ENCODE measurements at places on chromosomes 6 and 20.
A peak's percentile ranks its signal among the peaks of the same experiment; 100 is the strongest.

- no peak for DNase-seq
Measured at GRCh38 chr20:13271098-13271497, 50.0 kb downstream of the ISM1 start.

DNA sequence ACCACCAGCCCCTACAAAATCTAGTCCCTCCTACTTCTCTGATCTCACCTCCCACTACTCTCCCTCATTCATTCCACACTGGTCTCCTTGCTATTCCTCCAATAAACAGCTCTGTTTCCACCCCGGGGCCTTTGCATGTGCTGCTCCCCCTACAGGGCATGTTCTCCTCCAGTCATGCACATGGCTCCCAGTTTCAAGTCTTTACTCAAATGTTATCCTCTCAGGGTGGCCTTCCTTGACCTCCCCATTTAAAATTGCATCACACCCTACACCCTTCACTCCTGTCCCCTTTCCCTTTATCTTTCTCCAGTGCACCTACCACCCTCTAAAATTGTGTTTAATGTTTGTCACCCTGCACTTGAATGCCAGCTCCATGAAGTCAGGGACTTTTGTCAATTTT lies 174.5 kb downstream of the MRPL14 start:
- no peak for DNase-seq

- no peak for DNase-seq
Measured at GRCh38 chr6:29976588-29977424, 34.5 kb downstream of the HLA-A start.

DNA sequence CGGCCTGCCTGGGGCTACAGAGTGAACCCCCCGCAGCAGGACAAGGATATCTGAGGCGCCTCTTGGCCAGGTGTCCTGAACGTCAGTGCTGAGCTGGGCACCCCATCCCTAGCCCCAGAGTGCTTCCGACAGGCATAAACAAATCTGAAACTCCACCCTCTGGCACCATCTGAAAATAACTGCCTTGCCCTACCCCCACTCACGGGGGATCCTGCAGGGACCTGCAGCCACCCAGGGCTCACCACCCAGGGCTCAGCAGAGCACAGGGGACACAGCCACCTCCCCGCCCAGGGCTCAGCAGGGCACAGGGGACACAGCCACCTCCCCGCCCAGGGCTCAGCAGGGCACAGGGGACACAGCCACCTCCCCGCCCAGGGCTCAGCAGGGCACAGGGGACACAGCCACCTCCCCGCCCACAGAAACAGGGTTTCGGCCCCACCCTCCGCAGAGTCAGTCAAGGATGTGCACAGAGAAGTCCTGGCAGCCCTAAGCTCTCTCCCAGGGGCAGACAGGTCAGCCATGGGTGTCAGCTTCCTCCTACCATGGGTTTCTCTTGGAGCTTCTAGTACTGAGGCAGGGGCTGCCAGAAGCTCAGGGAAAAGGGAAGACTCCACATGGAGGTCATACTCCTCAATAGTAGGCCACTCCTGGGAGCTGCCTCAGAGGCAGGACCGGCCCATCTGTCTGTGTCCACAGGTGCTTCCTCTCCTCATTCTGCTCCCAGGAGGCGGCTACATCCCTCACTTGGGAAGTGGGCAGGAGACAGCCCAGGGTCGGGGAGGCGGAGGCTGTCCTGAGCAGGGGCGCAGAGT lies 4.6 kb downstream of the UCKL1 start:
- DNase-seq, result no peak

GRCh38 chr6:27814665-27815424 lies 97.4 kb downstream of the OR2B2 start:
- DNase-seq, result no peak

GRCh38 chr6:150813993-150814359 lies 51.5 kb upstream of the MTHFD1L start:
- no peak for DNase-seq

DNA sequence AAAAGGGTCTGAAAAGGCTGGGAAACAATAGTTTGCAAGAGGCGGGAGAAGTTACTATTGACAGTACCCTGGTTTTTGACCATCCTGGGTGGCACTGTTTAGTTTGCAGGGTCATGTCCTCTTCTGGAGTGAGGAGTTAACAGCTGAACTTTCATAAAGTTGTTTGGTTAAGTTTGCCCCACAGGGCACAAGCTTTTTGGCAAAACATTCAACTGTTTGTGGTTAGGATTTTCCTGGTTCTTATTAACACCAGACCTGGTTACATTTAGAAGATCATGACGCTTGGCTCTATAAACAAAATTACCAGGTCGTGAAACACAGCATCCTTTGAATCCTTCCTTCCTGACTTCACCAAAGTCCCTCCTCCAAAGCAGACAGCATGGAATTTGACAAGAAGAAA lies 106.1 kb downstream of the RIN2 start:
- no peak for DNase-seq

- no peak for DNase-seq
Measured at GRCh38 chr6:112214739-112215269, 39.6 kb downstream of the LAMA4 start.

DNA sequence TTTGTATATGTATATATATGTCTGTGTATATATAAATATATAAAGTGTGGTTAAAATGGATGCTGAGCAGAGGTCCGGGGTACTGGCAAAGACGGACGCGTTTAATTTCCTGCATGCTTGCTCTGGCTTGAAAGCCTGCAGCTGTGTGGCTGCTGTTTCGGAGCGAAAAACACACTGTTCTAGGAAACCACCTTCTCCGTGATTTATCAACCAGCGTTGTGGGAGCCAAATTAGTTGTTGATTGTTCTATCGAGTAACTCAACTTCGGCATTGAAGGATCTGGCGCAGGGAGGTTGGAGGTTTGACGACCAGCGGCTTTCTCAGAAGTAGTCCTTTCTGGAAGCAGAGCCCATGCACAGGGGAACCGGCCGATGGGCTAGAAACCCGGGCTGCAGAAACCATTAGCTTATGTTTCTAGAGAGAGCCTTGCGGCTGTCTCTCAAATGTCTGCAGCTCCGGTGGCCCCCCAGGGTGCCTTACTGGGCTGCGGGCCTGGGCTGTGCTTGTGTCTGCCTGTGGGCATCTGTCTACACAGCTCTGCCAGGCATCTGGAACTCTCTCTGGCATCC lies 81.8 kb downstream of the EDN3 start:
- no peak for DNase-seq

GRCh38 chr6:29294499-29294914 lies 7.0 kb upstream of the OR14J1 start:
- DNase-seq, result no peak

DNA sequence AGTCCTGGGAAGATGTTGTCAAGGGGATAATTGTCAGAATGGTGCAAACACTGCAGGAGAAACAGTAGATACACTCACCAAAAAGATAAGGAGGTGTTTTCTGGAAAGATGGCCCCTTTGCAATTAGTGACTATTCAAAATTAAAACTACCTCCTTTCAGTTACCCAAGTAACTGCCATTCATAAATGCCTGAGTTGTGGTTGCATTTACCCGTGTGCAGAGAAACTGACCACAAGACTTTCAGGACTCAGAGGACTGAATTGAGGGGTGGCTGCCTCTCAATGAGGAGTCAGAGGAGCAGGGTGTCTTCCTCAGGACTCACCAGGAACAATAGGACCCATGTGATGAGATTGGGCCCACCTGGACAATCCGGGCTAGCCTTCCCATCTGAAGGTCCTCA lies 39.0 kb downstream of the GCM1 start:
- no peak for DNase-seq

DNA sequence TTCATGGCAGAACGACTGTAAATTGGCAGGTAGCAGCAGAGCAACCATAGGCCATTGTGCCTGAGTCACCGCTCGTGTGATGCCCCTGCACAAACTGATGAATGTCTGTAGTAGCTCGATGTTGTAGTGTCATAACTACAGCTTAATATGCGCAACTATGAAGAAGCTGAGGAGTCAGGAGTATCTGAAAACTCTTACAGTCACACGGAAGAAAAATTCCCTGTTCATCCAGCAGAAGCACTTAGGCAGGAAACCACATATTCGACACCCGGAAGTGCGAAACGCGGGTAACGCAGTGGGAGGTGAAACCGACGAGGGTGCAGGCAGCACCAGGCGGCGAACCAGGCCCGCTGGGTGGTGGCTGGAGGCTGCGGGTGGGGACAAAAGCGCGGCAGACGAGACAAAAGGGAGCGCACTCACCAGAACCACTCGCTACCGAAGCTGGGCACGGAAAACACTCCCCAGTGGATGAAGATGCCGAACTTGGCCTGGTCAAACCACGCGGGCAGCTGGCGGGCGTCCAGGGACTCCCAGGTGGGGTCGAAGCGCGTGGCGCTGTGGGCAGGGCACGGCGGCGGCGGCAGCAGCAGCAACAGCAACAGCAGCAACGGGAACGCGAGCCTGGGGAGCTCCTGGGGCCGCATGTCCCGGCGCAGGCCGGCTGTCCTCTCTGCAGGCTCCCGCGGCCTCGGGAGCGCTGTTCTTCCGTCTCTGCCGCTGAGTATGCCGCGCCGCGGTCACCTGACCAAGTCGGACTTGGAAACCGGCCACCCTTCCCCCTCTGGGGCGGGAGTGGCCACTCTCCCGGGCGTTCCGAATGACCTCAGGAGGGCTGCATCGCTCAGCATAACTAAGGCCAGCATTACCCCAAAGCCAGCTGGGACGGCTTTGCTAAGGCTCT lies at the start of gene FUCA2:
Gene FUCA2 (minus strand): TSS at position 730 of the 901 bp plus-strand sequence. CDS start 86 bp downstream, at position 644.
- peak; percentile 22 for DNase-seq

DNA sequence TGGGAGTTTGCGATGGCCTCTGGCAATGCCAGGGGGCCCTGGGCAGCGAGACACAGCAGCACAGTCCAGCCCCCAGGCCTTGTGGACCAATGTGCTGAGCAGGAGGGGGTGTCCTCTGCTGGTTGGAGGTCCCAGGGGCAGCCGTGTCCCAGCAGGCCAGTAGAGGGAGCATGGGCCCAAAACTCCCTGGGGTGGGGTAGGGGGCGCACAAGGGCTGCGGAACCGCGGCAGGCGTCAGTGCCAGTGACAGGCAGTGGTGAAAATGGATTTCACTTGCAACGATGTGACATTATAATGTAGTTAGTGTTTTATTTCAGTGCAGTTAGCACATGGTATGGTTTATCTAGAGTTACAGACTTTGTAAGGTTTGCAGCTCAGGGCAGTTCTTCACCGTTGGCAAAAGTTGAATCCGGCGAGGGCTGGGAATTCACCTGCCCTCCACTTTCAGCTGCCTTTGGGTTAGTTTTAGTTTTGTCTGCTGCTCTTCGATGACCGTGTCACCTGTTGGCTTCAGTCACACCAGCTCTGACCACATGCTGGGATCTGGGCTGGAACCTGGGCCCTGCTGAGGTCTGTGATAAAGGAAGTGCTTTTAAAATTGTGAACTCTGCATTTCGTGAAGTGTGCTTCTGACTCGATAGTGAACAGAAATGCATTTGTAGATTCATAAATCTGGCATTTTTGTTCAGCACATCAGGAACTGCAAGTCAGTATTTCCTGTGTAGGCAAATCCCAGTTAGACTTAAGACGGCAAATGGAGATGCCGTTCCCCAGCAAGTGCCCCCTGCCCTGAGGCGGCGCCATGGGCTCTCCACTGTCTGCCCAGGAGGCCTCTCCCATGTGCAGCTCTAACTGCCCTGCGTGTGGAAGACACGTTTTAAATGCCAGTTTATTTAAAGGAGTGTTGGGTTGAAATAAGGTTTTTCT lies 46.8 kb downstream of the PYGB start:
- no peak for DNase-seq

DNA sequence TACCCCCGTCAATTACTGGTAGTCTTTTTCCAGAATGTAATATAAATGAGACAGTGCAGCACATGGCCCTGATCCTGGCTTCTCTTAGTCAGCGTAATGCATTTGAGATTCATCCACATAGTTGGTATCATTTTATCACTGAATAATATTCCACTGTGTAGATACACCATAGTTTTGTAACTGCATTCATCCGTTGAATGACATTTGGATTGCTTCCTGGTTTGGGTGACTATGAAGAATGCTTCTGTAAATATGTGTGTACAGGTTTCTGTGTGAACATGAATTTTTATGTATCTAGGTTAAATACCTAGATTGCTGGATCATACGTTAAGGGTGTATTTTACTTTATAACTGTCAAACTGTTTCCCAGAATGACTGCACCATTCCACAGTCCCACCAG lies 62.6 kb upstream of the STMND1 start:
- no peak for DNase-seq

DNA sequence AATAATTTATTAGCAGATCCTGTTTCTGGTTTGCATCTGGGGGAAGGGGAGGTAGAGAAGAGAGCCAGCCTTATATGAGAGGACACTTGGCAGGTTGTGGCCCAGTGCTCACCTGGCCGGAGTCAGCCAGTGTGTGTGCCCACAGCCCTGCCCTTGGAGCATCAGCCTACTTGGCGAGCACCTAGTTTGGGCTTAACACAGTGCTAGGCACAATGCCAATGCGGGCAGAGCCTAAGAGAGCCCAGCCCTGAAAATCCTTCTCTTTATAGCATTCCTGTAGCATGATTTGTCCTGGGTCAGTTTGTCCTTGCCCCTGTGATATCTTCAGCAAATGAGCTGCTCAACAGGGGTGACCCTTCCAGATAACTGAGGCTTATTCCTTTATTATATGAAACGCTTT lies 73.0 kb downstream of the SLX4IP start:
- DNase-seq, result no peak

DNA sequence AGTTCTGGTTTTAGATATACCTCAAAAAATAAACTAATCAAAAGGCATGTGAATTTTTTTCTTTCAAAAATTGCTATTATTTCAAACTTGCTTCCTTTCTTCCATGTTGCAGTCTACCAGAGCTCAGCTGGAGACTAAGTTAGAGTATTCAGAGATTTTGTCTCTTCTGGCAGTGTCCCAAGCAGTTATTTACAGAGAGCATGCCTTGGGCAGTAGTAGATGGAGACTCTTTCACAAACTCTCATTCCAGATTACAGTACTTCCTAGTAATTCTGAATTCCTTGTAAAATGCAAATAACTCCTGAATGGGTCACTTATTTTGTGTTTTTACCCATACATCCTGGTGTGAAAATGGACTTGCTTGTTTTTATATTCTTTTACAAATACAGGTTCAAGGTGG lies 703.4 kb downstream of the EPHA7 start:
- DNase-seq, result no peak

DNA sequence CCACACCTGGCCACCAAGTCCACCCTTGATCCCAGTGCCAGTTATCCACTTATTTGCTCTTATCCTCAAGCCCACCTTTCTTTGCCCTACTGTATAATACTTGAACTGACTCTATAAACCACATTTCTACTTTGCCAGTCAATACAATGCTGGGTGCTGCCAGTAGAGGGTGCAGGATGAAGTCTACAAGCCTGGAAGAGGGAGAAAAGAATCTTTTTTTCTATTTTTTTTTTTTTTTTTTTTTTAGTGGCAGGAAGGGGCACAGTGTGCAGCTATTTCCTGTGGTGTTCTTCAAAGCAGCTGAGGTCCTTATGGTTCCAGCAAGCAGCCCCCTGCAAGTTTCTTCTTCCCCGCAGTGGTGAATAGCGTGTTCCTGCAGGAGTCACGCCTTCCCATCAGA lies 22.2 kb upstream of the GABRR1 start:
- DNase-seq, result no peak

GRCh38 chr6:166463359-166464067 lies 80.8 kb upstream of the MPC1 start:
- no peak for DNase-seq

GRCh38 chr6:128598571-128598970 lies 78.2 kb upstream of the PTPRK start:
- DNase-seq, result no peak
